ENCODE measurements at places on chromosomes 5 and 9.

DNA sequence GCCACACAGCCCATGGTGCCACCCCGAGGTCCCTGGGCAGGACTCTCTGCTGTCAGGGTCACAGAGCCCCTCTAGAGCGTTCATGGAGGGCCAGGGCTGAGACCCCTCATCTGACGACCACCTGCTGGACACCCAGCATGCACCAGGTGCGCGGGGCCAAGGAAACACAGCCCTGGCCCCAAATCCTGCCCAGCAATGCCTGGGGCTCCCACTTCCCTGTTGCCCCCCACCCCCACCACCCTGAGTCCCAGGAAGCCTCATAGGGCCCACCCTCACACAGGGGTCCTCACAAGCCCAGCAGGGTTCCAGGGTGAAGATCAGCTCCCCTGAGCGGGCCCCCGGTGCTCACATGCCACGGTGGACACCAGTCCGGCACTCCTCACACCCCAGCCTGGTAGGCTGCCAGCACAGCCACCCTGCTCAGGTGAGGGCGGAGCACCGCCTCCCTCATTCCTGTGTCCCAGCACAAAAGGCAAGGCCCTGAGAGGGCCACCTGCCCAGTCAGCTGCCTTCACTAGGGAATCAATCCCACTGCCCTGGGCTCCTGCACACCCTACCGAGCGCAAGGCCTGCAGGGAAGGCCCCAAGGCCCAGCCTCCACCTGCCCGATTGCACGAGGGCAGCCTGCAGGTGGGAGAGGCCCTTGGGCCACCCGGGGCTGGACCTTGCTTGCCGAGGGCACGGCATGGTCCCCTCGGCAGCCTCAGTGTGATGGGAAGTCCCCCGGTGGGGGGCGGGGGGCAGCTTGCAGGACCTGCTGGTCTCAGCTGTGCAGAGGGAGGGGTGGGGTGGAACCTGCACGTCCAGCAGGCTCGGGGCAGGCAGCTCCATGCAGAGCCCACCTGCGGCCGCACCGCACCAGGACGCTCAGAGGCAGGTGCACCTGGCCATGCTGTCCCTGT, 56.4 kb upstream of the UBAC1 start:
- H3K4me3 ChIP-seq = no peak overlapping the region
- H3K4me1 ChIP-seq = no peaks in the 10 kb centered on the region
- H3K27me3 ChIP-seq = no peaks in the 10 kb centered on the region
- no peak for DNase-seq
- no peaks in the 10 kb centered on the region for H3K36me3 ChIP-seq

- no peak for DNase-seq
- H3K27ac ChIP-seq = peak overlapping the region; percentile 48
- no peaks in the 10 kb centered on the region for H3K27me3 ChIP-seq
- H3K4me3 ChIP-seq = no peak overlapping the region
Measured at GRCh38 chr9:3848445-3849114, 322.8 kb upstream of the RFX3 start.

DNA sequence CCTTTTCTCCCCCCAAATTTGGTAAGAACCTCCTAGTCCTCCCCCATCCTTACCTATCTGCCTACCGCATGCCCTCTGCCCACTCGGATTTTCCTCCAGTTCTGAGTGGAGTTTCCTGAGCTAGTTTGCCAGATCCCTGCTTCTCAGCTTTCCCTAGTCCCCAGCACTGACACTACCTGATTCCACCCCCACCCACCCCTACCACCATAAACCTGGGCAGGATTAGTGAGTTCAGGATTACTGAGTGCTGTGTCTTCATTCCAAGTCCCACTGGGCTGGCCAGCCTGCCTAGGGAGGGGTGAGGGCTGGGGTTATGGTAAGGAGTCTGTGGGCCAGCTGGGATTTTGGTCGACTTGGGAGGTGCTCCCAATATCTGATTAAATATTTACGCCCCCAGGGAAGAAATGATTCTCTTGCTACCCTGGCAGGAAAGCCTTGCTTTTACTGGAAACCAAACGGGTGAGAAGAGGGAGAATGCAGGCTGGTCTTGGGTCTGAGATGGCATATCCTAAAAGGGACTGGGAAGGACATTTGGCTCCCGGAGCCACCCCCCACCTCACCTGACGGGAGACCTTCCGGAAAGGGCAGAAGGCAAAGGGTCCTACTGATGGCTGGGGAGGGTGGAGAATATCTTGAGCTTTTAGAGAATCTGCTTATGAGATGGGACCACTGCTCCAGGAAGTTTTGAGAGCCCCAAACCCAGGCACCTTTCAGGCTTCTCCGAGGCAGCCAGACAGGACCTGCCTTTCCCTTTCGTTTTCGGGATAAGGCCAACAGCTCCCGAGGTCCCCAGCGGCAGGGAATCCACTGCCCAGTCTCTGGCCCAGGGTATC, 3.7 kb downstream of the PITX1 start:
- no peak for DNase-seq
- H3K27ac ChIP-seq = no peak overlapping the region
- peak overlapping the region; percentile 67 for H3K4me3 ChIP-seq
- H3K27me3 ChIP-seq = peaks cover 7% of the 10 kb centered on the region
- H3K36me3 ChIP-seq = no peaks in the 10 kb centered on the region
- peaks cover 17% of the 10 kb centered on the region for H3K4me1 ChIP-seq

- no peaks in the 10 kb centered on the region for H3K4me1 ChIP-seq
- H3K36me3 ChIP-seq = no peaks in the 10 kb centered on the region
- no peaks in the 10 kb centered on the region for H3K27me3 ChIP-seq
- DNase-seq = no peak
- H3K4me3 ChIP-seq = no peak overlapping the region
Measured at GRCh38 chr5:106566031-106566430, 1104.7 kb downstream of the EFNA5 start.

DNA sequence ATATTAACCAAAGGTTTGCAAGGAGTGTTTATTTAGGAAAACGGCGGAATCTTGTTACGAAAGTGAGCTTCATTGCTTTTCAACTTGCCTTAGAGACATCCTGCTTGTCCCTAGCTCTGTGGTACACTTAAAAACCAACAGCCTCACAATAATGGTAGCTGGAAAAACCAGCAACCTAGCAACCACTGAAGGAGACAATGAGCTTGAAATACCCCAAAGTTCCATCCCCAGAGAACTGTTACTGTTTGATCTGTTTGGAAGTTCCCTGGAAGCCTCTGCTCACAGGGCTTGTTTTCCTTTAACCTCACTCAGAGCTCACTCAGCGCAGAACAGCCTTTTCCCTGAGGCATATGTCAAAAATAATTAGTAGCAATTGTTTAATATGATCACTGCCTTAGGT, 43.2 kb downstream of the SH3TC2 start:
- no peak overlapping the region for H3K4me3 ChIP-seq
- no peak overlapping the region for H3K27ac ChIP-seq
- H3K36me3 ChIP-seq = no peaks in the 10 kb centered on the region

DNA sequence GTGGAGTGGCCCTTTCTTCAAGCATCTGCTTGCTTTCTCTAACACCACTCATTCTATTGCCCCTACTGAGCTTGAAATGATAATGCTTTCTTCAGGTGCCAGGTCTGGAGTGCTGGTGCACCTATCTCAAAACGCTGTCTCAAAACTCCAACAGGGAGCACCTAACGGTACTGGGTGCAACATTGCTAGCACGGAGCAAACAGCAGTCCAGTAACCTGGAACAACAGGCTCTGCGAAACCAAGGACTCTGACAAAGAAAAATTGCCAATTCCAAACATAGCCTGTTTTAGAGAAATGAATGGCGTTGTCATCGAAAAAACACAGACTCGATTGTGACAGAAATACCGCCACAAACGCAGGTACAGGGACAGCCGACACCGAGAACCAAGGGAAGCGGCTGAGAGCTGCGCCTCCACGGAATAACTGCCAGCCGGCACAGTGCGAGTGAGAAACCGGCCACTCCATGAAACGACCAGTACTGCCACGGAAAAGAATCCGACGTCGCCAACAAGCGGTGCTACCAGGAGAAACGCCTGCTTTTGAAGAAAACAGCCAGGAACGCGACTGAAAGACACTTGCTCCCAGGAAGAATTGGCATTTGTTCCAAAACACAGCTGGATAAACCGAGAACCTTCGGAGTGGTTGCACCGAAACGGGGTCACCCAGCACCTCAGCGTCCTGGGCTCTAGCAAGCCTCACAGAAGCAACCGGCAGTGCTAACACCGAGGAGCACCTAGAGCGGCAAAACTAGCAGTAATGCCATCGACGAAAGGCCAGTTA, 3.1 kb downstream of the ANXA2R start:
- no peaks in the 10 kb centered on the region for H3K36me3 ChIP-seq
- H3K4me1 ChIP-seq = no peaks in the 10 kb centered on the region
- DNase-seq = no peak

- DNase-seq = no peak
- no peaks in the 10 kb centered on the region for H3K27me3 ChIP-seq
Measured at GRCh38 chr5:151772846-151773561, 1.2 kb downstream of the G3BP1 start.

Data from breast epithelium (tissue), 4 donors.